Mesothelial cell of epicardium (in vitro differentiated cells): ENCODE measurements at places on chromosomes 5 and 9.

- DNase-seq: no peak
Observed at GRCh38 chr9:125699870-125700269, 7.1 kb downstream of the MAPKAP1 start.

DNA sequence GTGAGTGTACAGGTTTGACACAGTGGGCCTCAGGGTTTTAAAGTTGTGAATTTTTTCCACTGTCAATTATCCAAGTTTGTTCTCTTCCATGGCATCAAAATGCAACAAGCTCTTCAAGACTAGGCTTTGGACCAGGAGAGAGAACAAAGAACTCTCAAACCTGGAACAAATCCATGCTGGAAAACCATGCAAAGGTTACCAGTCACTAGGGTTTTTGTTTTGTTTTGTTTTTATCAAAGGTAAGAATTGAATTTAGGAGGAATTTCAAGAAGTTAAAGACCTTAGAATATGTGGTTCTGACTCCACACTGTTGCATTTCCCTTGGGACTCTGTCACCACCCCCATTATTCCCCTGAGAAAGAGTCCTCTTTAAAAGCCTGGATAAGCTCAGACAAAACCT is 191.1 kb upstream of the PIK3R1 start:
- DNase-seq: no peak

- no peak for DNase-seq
Observed at GRCh38 chr5:179406031-179406961, 61.0 kb upstream of the ADAMTS2 start.

DNA sequence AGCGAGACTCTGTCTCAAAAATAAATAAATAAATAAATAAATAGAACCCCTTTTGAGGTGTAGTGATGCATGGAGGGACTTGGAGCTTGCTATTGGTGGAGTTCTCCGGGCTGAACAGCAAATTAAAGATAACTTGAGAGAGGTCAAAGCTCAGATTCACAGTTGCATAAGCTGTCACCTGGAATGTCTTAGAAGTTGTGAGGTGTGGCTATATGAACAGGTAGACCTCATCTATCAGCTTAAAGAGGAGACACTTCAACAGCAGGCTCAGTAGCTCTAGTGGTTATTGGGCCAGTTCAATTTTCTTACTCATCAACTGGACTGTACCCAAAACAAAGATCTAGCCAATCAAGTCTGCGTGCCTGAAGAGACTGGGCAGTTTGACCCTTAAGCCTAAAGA is 11.7 kb upstream of the STING1 start:
- no peak for DNase-seq

- DNase-seq: no peak
Observed at GRCh38 chr5:176644878-176645670, 2.2 kb upstream of the TSPAN17 start.

GRCh38 chr9:36956908-36957307 is 77.2 kb downstream of the PAX5 start:
- DNase-seq: no peak

DNA sequence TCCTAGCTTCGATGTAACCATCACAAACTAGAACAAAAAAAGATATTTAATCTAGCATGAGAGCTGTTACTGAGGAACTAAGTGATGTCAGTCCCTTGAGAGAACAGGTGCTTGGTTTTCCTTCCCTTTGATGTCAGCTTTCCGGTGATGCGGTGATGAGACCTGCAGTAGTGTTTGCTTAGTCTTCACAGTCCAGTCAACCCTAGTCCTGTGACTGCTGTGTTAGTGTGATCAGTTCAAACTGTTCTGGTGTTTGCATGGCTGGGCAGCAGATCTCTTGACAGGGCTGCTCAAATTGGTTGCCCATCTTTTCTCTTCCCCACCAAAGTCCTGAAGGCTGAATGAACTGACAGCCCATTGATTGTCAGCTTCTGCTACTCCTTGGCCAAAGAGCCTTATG is 608.6 kb upstream of the DAB2 start:
- no peak for DNase-seq

DNA sequence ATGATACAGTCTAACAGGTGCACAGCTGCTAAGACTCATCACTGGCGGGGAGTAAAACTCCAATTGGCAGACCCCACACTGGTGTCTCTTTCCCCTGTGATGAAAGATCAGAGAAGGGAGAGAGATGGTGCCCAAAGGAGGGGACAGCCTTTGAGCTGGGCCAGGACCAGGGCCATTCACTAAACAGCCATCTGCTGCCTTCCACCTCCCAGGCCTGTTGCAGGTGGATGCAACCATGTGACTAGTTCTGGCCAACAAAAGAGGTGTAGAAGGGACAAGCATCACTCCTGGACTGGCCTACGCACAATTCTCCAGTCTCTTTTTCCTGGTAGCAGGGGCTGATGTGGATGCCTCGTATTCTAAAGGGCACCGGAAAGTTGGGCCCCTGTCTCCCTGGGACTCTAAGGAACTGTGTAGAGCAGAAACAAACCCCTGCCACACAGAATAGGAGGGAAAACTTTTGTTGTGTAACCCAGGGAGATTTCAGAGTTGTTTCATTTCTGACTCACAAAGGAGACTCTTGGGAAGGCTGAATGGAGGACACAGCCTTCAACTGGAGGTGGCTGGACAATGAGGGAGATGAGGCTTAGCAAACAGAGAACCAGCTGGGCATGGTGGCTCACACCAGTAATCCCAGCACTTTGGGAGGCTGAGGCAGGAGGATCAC is 26.9 kb downstream of the TNIP1 start:
- no peak for DNase-seq

DNA sequence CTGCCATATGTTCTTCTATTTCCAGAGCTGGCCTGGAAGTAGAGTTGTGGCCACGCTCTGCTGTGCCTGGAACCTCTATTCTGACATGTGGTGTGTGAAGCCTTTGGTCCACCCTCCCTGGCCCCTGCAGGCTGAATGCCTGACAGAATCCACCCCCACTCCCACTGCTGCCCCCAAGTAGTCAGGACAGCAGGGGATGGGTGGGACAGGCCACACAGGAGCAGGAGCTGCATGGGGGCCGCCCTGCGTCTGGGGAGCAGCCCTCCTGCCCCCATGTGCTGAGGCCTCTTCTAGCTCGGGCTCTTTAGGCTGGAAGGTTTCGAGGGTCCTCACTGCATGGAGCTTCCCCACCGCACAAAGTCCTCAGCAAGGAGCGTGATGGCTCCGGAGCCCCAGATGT is 32.6 kb upstream of the IRX4 start:
- DNase-seq: peak; percentile 6

DNA sequence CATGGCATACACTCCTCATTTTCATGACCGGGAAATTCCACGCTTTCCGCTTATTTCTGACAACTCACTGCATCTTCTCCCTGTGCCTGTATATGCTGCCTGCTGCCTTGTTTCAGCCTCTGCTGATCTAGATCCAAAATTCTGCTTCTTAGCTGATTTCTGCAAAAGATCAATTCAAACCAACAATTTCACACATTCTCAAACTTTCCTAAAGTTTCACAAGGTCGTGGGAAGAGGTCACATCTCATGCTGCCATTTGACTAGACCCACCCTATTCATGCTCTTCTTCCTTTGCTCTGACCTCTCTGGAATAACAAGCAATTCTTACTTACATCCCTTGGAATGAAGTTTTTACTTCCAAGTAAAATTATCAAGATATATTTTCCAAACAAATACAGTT is 84.5 kb downstream of the TMEM167A start:
- DNase-seq: no peak

DNA sequence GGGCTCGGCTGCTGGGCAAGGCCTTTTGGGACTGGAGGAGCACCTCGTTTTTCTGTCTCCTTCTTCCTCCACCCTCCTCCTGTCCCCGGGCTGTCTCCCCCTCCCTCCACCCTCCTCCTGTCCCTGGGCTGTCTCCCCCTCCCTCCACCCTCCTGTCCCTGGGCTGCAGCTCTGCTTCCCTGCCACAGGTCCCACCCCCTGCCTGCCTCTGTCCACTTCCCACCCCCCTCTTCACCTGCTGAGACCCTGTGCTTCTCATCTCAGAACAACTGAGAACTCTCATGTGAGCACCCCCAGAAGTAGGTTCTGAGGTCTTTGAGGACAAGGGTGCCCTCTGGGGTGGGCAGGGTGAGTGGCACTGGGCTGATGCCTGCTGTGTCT is 5.8 kb upstream of the TOR4A start:
- DNase-seq: no peak

- DNase-seq: no peak
Observed at GRCh38 chr9:131668439-131669268, 71.2 kb downstream of the RAPGEF1 start.

DNA sequence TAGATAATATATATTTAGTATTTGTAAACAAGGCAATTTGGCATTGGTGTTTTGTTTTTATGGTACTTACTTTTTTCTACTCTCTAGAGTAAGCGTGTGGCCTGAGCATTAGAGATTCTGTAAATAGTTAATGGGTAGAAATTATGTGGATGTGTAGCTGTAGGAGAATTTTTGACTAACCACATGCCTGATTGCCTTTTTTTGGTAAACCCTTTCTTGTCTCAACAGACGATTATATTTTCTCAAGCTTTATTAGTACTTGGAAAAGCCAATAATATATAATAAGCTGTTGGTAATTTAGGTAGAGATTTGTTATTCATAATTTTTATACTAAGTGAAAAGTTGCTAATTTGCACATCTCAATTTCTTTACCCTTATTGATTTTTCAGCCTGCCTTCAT is 76.8 kb downstream of the FCHO2 start:
- no peak for DNase-seq

DNA sequence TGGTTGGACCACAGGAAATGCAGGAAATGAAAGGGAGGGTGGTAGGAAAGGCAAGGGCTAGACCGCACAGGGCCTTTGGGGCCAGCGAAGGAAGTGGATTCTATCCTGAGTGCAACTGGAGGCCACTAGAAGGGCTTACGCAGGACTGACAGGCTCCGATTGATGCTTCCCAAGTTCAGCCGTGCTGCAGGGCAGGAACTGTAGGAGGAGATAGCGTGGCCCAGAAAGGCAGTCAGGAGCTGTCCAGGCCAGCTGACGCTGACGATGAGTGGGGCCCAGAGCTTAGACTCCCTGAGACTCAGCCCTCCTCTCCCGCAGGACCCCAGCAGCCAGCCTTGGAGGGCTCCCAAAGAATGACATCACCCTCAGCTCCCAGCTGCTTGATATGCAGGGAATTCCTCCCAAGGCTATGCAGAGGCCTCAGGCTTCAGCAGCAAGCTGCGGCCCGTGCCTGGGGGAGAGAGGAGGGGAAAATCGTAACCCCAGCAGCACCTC is 48.8 kb downstream of the KCNIP1 start:
- peak; percentile 67 for DNase-seq

- DNase-seq: peak; percentile 87
Observed at GRCh38 chr9:134434894-134435506, 108.7 kb downstream of the RXRA start.

DNA sequence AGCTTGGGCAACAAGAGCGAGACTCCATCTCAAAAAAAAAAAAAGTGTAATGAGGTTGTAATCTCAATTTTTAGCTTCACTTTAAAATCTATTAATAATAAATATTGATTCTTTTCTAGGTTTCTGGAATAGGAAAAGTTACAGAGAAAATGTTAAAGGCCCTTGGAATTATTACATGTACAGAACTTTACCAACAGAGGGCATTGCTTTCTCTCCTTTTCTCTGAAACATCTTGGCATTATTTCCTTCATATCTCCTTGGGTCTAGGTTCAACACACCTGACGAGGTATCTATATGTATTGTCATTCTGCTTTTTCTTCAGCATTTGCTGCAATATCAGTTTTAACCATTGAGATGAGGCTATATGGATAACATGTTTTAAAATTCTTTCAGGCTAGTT is 26.6 kb upstream of the ANKDD1B start:
- no peak for DNase-seq
